ENCODE measurements at places on chromosomes 3 and 15.

DNA sequence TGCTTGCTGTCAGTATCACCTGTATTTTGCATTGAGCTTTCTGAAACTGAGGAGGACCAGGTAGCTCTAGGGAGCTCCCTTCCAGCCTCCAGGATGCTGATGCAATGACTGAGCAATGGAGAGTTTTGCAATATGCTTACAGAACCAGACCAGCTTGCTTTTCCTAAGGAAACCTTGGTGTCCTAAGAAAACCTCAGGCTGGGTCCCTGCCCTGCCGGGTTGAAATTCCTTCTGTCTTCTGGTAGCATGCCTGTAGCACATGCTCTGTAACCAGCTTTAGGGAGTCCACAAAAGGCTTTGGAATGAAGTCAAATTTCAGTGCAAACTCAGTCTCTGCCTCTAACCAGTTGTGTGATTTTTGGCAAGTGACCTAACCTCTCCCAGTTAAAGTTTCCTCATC, 65.8 kb upstream of the GSK3B start:
- DNase-seq: no peak

DNA sequence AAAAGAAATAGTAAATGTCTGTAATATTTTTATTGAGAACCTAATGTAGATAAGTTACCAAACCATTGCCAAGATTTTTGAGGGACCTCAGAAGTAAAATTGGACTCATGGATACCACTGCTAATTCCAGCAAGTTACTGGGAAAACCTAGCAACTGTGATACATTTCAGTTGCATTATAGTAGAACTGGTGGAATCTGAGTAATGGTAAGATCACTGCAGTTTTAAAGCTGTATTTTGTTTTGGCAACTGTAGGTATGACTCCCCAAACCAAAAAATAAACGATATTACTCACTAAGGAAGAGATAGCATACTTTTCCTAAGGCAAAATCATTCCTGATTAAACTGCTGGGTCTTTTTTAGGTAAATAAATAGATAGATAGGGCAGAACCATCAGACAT, 54.0 kb downstream of the ARMC8 start:
- no peak for DNase-seq

- DNase-seq: no peak
These were observed 32.2 kb upstream of the SEC22A start for GRCh38 chr3:123169492-123169929.

DNA sequence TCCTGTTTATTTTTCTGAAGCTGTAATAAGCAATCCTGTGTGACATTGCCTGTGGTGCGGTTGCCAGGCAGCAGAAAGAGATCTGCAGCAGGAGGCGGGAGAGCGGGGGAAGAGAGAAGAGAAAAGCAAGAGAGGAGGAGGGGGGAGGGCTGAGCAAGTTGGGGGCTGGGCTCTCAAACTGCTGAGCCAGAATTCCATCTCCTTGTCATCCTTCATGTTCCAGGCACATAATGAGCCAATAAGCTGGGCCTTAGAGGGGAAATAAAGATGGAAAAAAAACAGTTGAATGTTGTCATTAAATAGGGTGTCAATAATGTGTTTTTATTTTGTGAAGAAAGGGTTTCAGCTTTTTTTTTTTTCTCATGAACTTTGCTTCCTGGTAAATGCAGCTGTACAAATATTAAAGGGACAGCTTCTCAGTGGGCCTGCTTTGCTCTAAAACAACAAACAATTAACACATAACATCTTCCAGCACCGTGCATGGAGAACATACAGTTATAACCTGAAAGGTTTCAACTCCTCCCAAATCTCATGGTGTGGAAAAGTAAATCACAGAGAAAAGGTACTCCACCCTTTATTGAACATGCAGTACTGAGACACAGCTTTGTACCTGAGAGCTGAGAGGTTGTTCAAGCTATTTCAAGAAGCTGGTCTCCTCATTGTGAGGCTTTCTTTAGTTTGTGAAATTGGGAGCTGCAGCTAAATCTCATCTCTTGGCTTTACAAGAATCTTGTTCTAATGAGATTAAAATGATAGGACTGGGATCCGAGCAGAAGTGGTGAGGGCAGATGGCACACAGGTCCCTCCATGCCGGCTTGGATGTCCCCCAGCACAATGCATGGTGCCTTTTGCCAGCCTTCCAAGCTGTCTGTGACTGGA, 451.1 kb upstream of the KCNMB2 start:
- DNase-seq: peak; percentile 73

- peak; percentile 41 for DNase-seq
These were observed at the start of gene LCTL for GRCh38 chr15:66565741-66566144. Gene LCTL, minus strand, starts transcription at chr15:66565998. Its CDS starts 633 bp downstream, at chr15:66565365.

- no peak for DNase-seq
These were observed 10.4 kb downstream of the PODXL2 start for GRCh38 chr3:127639173-127640041.

GRCh38 chr15:99343208-99343607, 91.9 kb downstream of the LRRC28 start:
- no peak for DNase-seq

- DNase-seq: no peak
These were observed 57.7 kb downstream of the CNTN4 start for GRCh38 chr3:2156244-2156847.

GRCh38 chr3:62318365-62318751, 55.0 kb downstream of the FEZF2 start:
- DNase-seq: no peak

DNA sequence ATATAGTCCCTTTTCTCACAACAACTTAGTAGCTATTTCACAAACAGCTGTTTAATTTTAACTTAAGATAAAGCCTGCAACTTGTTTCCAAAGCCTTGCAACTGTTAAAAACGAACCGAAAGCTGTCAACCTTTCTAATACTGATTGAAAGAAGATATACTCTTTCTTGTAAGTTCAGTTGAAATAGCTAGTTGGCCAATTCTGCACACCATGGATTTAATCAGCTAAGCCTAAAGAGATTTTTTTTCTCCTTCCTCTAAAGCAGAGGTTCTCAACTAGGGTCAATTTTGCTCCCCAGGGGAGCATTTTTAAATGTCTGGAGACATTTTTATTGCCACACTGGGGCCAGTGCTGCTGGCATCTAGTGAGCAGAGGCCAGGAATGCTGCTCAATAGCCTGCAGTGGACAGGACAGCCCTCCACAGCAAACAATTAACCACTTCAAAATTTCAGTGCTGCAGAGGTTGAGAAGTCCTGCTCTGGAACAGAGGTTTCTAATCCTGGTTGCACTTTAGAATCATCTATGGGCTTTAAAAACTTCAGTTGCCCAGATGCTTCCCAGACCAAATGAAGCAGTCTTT, 26.2 kb downstream of the MINDY4B start:
- no peak for DNase-seq

DNA sequence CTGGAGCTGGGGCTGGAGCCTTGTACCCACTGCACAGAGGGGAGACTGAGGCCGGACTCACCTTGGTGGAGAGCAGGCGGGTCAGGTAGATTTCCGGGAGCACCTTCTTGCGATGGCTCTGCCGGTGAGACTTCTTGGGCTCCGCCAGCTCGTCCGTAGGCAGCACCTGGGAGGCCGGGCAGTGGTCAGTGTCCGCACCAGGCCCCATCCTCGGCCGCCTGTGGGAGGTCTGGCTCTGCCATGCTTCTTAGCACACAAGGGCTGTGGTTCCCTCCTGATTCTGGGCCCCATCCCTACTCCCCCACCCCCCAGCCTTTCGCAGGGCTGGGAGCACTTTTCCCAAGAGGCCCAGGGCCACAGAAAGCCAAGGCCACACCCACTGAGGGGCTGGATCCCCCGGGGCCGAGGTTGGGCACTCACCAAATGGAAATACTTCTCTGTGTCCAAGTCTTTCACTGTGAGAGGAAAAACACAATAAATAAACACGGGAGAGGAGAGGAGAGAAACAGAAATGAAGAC, 17.4 kb downstream of the H1-8 start:
- DNase-seq: no peak

DNA sequence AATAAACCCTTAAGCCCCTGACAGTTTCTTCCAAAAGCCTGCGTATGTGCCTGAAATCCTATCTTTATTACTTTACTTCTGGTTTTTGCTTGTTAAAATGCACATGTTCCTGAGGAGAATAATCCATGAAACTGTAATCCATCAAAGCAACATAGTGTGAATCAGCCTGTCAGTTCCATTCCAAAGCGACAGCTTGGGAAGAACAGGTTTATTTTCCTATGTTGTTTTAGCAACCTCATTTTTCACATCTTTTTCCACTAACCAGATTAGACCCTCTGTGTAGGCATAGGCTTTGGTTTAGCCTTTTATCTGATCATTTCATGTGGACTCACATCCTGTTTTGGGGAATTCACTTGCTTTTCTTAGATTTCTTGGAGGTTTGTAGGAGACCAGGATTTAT, 988.0 kb downstream of the SQOR start:
- DNase-seq: no peak

DNA sequence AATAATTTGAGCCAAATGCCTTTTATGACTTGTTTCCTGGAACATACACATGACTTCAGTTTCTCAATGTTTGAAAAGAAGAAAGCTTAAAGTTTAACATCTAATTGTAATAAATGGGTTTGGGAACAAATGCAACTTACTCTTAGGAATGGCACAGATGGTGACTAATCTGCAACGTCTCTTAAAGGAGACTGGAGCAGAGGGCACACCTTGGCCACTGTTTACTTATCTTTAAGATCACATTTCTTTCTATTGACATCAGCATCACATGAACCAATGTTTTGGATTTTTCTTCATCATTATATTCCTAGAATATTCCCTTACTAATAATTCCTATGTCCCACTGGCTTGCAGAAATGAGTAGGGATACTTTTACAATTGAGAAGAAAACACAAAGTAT, 229.5 kb downstream of the CHL1 start:
- no peak for DNase-seq

DNA sequence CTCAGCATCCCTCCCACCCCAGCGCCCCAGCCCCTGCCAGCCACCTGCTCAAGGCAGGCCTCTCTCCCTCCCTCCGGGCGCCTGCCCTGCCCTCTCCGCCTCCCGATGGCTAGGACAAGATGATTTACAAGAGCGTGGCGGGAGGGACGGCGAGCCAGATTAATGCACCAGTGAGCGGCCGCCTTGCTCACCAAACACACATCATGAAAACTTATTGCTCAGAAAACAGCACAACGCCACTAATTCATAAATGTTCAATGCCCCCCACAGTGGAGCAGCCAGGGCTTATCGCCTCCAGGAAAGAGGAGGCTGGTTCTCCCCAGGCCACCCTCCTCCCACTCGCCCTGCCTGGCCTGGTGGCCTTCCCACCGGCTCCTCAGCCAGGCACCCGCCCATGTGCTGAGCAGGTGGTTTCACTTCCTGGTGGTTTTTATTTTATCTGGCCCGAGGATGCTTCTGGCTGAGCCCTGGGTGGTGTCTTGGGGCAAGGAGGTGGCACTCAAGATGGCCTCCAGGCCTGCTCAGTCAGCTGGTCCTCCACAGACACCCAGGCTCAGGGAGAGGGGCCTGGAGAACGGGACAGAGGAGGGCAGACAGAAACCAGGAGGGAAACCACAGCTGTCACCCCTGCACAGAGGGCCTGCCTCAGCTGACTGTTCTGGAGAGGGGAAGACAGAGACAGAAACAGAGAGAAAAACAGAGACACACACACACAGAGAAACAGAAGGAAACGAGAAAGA, 284.9 kb downstream of the UACA start:
- DNase-seq: peak; percentile 24

GRCh38 chr3:71127052-71127831, 456.3 kb downstream of the FOXP1 start:
- no peak for DNase-seq

GRCh38 chr15:73383310-73384189, 14.8 kb upstream of the HCN4 start:
- DNase-seq: no peak

DNA sequence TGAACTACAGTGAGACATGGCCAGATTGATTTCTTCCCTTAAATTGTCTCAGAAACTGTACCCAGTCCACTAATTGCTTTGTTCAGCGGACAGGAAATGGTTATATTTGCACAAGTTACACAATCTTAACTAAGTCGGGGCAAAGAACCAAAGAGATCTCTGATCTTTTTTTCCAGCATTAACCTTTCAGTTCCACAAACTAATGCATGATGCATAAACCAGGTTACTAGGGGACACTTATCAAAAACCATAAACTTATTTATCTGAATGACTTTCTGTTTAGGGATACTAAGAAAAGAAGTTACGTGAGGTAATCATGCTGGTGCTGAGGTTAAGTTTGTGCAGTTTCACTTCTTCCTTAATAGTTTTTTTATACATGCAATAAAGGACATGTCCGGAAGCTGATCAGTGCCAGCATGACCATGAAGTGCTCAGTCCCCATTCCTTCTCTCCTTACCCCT, 22.4 kb downstream of the FNDC3B start:
- no peak for DNase-seq

All from amygdala (tissue), 56 donors.